ENCODE measurements at places on chromosomes 5 and 9. TPM values are rescaled to one million over a fixed set of nuclear protein-coding genes. Genes with fewer than 3 reads are reported as not detected.

Gene SLC34A1
- 0.16 TPM for total RNA-seq

- H3K4me3 ChIP-seq: no peak overlapping the region
- H3K36me3 ChIP-seq: no peaks in the 10 kb centered on the region
- DNase-seq: no peak
- H3K27me3 ChIP-seq: no peaks in the 10 kb centered on the region
- no peak overlapping the region for H3K27ac ChIP-seq
- H3K4me1 ChIP-seq: peaks cover under 1% of the 10 kb centered on the region
Measured at GRCh38 chr5:143011585-143011984, 241.4 kb downstream of the ARHGAP26 start.

- DNase-seq: no peak
- H3K4me3 ChIP-seq: no peak overlapping the region
- H3K27me3 ChIP-seq: no peaks in the 10 kb centered on the region
- peaks cover 4% of the 10 kb centered on the region for H3K36me3 ChIP-seq
Measured at GRCh38 chr9:111298731-111299598, 31.1 kb downstream of the OR2K2 start.

GRCh38 chr5:106894964-106895363, 775.8 kb downstream of the EFNA5 start:
- no peak overlapping the region for H3K4me3 ChIP-seq
- H3K36me3 ChIP-seq: no peaks in the 10 kb centered on the region
- H3K27me3 ChIP-seq: no peaks in the 10 kb centered on the region
- no peak overlapping the region for H3K27ac ChIP-seq

GRCh38 chr9:104386425-104387069, 117.5 kb upstream of the OR13F1 start:
- DNase-seq: no peak
- H3K4me1 ChIP-seq: no peaks in the 10 kb centered on the region
- no peaks in the 10 kb centered on the region for H3K36me3 ChIP-seq
- no peak overlapping the region for H3K4me3 ChIP-seq

DNA sequence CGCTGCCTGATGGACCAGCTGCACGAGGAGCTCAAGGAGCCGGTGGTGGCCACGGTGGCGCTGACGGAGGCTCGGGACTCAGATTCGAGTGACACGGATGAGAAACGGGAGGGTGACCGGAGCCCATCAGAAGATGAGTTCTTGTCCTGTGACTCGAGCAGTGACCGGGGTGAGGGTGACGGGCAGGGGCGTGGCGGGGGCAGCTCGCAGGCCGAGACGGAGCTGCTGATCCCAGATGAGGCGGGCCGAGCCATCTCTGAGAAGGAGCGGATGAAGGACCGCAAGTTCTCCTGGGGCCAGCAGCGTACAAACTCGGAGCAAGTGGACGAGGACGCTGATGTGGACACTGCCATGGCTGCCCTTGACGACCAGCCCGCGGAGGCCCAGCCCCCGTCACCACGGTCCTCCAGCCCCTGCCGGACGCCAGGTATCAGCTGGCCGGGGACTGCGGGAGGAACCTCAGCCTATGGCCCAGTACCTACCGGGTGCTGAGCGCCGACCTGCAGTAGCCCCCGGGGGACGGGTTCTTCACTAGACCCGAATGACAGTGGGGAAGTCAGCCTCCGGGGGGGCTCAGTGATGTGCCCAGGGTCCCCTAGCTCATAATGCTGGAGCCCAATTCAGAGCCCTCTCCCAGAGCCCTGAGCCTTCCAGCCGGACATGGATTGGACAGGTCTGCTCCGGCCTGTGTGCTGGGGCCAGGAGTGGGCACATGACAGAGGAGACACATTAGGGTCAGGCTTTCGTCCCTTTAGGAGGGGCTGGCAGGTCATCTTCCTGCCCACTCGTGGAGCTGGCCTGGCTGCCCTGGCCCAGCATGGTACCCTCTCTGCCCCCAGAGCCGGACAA, 33.0 kb downstream of the USP20 start:
- peaks cover 11% of the 10 kb centered on the region for H3K4me1 ChIP-seq
- H3K36me3 ChIP-seq: peaks cover 7% of the 10 kb centered on the region
- DNase-seq: no peak
- H3K27me3 ChIP-seq: no peaks in the 10 kb centered on the region
- no peak overlapping the region for H3K27ac ChIP-seq

Measured in neural crest cell (in vitro differentiated cells).